CD4-positive, alpha-beta T cell treated with Interleukin-6 at 100 ng/mL for 8 hours (primary cell): ENCODE measurements at places on chromosomes 2 and 18.

GRCh38 chr2:212940816-212941215, 210.6 kb downstream of the IKZF2 start:
- no peak for DNase-seq

- DNase-seq: no peak
These were observed 90.9 kb downstream of the TTC27 start for GRCh38 chr2:32718752-32719151.

DNA sequence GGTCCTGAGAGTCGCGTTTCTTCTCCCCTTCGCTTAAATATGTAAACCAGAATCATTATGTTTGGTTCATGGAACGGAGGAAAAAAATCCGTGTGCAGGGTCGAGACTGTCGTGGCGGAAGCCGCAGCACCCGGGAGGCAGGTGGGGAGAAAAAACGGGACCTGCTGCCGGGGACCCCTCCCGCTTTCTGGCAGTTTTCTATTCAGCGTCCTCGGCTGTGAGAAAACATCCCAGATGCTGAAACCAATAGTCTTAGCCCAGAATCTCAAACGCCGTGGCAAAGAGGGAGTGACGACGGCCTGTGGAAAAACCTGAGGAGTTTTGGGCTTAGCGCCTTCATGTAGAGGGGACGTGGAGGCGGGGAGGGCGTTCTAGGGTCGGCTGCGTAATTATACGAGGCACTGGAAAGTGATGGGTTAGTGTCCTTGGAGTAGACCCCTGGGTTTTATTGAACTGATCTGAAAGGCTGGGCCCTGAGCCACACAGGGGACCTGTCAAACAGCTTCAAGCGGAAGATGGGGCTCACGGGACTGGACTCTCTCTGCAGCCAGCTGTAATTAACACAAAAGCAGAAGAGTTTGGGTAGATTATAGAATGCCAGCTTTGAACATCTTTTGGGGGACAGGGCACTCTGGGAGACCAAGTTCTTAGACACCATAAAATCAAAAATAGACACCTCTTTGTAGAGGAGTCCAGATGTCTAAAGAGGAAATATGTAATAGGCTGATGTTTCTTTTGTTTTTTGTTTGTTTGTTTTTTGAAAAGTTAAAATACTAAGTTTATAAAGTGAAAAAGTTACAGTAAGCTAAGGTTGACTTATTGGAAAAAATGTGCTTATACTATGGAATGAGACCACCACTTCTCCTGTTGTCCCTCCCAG, 834 bp upstream of the BUB1 start:
- no peak for DNase-seq

- no peak for DNase-seq
These were observed 319.9 kb upstream of the HS6ST1 start for GRCh38 chr2:128638341-128639119.

DNA sequence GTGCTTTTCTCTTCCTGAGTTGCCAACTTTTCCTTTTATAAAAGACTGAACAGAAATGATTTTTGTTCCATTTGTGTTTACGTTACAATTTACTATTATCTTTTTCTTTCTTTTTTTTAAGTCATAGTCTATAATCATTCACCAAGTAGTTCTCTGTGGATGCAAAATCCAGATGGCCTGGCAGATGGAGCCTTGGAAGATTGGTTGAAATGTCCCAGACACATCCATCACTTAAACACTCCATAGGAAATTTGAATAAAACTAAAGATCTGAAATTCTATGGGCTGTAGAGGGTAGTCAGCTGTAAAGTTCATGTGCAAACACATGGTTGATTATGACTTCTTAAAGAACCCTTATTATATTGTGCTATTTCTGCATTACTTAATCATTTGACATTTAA, 164.8 kb upstream of the DOCK10 start:
- no peak for DNase-seq

DNA sequence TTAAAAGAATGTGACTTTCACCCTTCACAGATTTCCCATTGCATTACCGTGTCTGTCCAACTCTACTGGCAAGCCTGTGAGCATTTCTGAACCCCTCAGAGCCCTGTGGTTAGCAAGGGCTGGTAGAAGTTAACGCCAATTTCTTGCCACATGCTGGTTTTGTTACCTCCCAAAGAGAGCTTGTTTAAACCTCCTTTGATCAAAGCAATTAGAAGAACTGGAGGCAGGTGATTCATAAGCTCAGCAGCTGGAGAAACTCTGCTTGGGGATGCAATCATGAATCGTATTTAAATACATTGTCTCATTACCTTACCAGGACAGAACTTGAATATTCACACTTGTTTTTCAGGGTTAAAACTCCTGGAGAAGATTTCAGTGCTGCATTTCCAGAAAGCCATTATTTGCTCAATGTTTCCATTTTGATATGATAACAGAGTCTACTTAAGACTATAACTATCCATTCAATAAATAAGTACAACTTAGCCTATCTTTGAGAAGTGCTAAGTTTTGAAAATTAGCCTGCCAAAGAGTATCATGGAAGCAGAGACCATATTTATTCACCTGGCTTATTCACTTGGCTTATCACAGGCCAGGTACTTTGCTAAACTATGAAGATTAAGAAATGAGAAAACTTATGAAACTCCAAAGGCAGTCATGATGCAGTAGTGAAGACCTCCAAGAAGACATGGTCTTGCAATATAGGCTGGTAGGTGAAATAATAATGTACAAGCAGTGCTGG, 292.8 kb downstream of the INSIG2 start:
- no peak for DNase-seq

DNA sequence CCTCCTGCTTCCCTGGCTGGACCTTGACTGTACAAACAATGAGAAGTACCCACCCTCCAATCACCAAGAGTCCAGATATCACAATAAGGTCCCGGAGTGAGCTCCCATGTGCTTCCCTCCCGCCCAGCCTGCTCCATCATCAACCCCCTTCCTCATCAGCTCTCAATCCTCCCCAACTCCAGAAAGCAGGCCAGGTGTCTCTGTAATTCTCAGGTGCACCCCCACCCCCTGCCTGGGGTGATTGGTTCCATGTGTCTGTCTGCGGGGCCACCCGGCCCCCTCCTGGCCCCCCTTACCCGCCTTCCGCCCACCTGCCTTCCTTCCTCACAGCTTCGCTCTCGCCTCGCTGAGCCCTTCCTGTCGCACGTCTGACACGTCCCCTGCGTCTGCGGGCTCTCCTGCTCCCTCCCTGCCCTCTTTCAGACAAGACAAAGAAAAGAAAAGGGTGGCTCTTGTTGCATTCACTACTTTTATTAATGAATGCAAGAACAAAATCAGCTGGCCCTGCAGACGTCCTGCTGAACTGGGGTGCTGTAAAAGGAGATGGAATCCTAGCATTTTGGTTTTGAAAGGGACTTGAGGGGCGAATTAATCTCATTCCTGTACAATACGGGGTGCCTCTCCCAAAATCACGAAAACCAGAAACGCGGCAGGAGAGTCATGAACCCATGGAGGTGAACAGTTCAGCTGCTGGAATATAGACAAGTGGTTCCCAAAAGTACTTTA, 26.5 kb upstream of the IGFBP2 start:
- DNase-seq: peak; percentile 12

- DNase-seq: no peak
These were observed 3.0 kb downstream of the FBXO41 start for GRCh38 chr2:73281244-73281643.

- no peak for DNase-seq
These were observed 11.6 kb downstream of the IRS1 start for GRCh38 chr2:226788064-226788463.

DNA sequence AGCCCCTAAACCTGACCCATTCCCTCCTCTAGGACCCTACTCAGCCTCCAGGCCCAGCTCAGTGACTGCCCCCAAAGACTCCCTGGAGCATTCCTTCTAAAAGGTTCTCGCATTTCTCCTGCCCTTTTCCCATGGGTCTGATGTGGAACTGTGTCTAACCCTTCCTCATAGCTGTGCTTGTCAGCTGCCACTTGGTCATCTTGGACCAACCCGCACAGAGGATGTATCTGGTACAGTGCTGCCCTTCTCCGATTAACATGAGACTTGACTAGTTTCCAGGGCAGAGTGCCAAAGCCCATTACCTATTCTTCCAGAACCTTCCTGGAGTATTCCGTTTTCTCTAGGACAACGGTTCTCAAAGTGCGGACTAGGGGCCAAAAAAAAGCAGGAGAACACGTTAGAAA, 518 bp upstream of the NFU1 start:
- peak; percentile 2 for DNase-seq

DNA sequence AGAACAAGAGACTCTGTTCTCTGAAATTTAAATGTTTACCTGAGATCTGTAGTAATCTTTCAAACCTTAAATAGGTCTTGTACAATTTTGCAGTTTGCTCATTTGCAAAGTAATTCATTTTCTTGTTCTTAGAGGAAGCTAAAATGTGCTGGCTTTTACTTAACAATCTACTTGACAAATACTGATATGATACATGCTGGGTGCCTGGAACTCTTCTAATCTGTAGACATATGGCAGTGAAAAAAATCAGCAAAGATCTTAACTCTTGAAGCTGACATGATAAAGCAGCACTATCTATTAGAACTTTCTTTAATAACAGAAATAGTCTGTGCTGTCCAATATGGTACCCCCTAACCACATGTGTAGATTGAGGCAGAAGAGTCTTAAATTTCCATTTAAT, 1352.8 kb upstream of the SLC39A10 start:
- DNase-seq: no peak

- DNase-seq: no peak
These were observed 17.5 kb downstream of the SIGLEC15 start for GRCh38 chr18:45843019-45843418.

DNA sequence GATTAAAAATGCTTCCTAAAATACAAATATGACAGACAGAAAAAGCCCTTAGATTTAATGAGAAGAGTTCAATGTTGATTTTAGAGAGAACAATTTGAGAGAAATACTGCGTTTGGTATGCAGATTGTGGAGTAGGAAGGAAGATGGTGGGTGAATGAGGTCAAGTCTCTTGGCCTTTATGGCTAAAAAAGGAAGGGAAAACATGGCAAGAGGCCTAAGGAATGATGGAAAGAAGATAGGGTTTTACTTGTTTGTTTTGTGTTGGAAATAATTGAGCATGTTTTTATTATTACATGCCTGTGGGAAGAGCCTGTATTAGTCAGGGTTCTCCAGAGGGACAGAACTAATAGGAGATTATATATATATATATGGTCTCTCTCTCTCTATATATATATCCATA, 318.1 kb downstream of the TRIB2 start:
- DNase-seq: no peak

- no peak for DNase-seq
These were observed 113.2 kb downstream of the GYPC start for GRCh38 chr2:126769118-126769517.

- DNase-seq: no peak
These were observed 93.8 kb upstream of the ODC1 start for GRCh38 chr2:10541775-10542432.

DNA sequence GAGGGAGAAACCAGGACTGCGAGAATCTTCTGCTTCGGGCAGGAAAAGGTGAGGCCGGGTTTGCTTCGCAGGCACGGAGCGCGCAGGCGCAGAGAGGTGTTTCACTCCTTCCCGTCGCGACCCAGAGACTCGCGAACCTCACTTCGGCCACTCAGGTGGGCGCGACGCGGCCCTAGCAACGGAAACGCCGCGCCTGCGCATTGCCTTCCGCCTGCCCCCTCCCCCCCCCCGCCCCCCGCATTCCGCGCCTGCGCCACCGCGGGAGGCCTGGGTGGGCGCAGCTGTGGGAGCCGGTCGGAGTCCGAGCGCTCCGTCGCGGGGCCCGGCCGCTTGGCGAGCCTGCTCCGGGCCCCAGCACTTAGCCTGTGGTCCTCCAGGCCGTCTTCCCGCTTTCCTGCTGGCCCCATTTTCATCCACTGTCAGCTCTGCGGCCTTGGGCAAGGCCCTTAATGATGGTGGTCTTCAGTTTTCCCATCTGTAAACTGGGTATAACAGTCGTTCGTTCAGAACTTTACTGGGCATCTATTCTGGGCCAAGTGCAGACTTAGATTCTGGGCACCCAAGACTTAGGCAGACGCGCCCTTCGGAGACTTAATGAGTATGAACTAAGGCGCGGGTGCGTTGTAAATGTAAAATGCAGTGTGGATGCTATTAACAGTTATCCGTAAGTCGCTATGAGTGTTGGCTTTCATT, 62.1 kb upstream of the ACKR3 start:
- peak; percentile 47 for DNase-seq

- no peak for DNase-seq
These were observed 57.2 kb downstream of the INPP5D start for GRCh38 chr2:233117351-233117750.

- no peak for DNase-seq
These were observed 36.4 kb upstream of the SLC1A4 start for GRCh38 chr2:64952511-64953482.

- DNase-seq: no peak
These were observed 166.7 kb upstream of the DTNA start for GRCh38 chr18:34543356-34543755.

- no peak for DNase-seq
These were observed 25.5 kb upstream of the KCNG2 start for GRCh38 chr18:79772108-79772864.

- no peak for DNase-seq
These were observed 170.6 kb downstream of the DLGAP1 start for GRCh38 chr18:4284528-4284927.

- no peak for DNase-seq
These were observed 78.1 kb downstream of the WDSUB1 start for GRCh38 chr2:159208438-159208837.

- no peak for DNase-seq
These were observed 40.0 kb upstream of the ITSN2 start for GRCh38 chr2:24400207-24400907.

DNA sequence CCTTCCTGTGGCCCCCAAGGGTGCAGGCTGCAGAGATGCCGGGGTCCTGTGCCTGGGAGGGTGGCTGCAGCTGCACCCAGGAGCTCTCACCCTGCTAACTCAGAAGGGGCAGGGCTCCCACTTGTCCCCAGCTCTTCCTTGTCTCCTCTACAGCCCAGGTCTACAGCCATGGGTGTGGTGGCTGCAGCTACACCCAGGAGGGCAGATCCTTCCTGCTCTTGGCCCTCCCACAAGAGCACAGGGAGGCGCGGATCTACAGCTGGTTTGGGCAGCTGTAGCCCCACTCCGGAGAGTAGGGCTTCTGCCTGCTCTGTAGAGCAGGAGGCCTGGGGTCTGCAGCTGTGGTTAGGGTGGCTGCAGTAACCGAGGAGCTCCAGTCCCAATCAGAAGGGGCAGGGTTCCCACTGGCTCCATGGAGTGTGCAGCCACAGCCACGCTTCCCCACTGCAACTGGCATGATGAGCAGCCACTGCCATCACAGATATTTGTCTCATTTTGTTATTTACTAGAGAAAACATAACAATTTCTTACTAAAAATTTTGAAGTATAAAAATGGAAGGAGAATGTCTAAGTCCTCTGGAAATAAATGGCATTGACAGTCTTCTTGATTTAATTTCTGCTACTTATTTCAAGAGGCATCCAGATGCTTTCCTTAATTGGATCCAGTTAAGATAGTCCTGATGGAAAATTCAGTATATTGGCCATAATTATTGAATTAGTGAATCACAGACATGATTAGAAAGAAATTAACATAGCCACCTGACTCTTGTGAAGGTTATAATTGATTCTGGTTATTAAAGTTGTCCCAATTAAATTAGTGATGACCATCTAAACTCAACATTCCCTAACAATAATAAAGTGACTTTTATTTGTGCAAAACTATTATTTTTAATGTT, 233.6 kb downstream of the KCNE4 start:
- DNase-seq: no peak
